NCI-H1417 treated with DMSO at 0.1 percent for 48 hours (cell line): ENCODE measurements at places on chromosomes 3 and 15.

GRCh38 chr3:179558742-179559364 is 3.9 kb upstream of the ACTL6A start:
- DNase-seq = no peak

DNA sequence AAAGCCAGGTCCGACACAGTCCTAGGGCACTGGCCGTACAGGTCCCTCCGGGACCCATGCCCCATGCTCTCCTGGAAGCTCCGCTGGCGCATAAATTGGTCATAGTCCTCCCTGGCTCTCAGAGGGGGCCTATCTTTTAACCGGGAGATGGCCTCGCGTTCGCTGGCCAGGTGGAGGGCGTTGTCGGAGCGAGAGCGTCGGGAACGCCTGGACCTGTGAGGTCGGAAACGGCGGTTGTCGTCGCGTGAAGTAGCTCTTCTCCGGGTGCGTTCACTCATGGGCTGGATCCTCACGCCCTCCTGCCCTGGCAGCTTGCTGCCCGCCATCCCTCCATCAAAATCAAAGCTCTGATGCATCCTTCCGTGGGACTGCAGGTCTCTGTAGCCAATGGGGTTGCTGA is 76.0 kb upstream of the PSMD6 start:
- DNase-seq = no peak

- DNase-seq = no peak
Measured at GRCh38 chr15:90677807-90678790, 39.0 kb upstream of the BLM start.

- peak; percentile 13 for DNase-seq
Measured at GRCh38 chr3:21752749-21753347, 1.8 kb upstream of the ZNF385D start.

DNA sequence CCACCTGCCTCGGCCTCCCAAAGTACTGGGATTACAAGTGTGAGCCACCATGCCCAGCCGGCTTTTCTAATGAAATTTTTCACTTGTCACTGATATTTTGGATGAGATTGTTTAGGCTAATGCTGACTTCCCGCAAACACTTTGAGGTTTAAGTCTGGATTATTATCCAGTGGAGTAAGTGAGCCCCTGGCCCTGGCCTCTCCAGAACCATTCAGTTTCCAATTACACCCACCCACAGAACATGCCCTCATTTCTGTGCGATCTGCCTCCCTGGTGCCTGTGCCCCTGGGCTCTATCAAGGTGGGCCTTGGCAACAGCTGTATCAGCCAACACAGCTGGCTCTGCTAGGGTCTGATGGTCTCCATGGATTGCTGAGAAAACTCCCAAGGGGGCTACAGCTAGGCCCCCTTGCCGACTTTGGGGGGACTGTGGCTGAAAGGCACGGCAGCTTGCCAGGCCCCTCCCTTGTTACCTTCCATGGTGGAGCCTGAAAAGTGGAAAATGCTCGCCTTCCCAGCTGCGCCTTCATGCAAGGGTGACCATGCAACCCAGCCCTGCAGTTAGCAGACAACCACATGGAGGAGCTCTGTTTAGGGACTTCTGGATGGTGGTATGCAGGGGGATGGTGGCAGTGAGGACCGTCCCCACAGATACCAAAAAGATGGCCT is 288.9 kb downstream of the FAM43A start:
- no peak for DNase-seq

DNA sequence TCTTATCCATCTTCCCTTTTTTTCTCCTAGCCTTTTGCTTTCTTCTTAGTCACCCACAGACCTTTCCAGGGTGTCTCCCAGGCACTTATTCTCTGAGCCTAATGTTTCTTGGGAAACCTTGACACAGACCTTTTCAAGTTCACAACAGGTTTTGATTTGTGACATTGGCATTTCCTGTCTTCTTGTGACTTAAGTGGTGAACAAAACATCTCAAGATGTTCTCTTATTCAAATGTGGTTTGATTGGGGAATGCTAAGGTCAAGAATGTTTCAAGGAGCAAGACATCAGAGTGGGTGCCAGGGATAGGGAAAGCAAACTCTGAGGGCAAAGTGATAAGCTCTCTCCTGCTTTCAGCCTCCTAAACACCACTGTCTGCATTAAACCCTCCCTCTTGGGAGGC is 68.2 kb upstream of the GSK3B start:
- DNase-seq = no peak

GRCh38 chr15:41915255-41915994 is 21.6 kb upstream of the SPTBN5 start:
- DNase-seq = no peak

DNA sequence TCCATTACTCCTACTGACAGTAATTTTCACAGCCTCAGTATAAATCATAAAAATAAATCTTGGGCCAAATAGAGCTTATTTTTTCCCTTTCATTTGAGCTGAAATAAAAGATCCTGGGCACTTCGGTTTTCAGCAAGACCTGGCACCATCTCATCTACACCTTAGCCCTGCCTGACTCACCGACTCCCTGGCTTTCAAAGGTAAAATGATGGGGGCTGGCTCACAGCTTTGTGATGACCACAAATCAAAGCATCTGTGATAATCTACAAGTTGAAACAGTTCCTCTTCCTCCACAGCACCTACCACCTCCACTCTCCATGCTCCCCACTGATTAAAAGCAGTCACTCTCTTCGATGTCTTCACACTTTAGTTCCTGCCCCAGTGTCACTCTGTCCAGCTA is 27.6 kb downstream of the DET1 start:
- no peak for DNase-seq

DNA sequence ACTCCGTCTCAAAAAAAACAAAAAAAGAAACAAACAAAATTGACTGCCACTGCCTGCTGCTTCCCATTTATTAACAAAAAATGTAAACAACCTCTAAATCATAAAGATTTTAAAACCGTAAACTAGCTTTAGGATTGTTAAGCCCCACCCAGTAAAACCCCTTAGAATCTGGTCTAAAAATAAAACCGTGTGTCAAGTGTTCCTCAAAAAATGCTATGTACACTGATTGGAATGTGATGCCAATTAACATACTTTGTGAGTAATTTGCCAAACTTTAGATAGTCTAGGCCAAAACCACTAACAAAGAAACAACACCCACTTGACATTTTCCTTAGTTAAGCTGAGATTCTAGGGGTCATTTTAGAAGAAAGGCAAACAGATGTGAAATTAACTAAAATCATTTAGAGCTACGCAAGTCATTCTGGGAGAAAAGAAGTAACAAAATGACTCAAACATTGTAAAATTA is 5.3 kb downstream of the RAF1 start:
- DNase-seq = no peak

DNA sequence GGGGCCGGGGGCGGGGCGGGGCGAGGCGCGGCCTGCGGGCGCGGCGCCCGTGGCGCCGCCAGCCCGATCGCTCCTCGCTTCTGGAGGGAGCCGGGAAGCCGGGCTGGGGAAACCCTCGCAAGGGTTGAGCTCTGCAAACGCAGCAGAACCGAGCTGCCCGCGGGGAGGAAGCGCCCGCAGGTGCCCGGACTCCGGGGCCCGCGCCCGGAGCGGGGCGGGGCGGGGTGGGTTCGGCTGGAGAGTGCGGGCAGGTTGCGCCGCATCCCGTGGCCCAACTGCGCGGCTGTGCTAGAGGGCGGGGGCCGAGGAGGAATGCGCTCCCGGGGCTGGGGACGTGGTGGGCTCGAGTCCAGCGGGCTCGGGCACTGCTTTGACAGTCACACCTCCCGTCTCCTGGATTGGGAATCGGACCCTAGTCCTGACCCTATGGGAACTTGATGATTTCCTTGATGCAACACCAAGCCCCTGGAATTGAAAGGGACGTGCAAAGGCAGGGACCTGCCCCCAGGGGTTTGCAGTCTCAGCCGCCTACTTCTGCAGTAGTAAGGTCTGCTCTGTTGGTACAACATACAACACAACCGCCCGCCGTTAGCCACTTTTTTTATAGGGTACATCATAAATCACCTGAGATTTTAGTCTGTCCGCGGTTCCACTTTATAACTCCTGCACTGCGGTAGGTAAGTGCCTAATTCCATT is 34.3 kb downstream of the ZBTB38 start:
- no peak for DNase-seq

DNA sequence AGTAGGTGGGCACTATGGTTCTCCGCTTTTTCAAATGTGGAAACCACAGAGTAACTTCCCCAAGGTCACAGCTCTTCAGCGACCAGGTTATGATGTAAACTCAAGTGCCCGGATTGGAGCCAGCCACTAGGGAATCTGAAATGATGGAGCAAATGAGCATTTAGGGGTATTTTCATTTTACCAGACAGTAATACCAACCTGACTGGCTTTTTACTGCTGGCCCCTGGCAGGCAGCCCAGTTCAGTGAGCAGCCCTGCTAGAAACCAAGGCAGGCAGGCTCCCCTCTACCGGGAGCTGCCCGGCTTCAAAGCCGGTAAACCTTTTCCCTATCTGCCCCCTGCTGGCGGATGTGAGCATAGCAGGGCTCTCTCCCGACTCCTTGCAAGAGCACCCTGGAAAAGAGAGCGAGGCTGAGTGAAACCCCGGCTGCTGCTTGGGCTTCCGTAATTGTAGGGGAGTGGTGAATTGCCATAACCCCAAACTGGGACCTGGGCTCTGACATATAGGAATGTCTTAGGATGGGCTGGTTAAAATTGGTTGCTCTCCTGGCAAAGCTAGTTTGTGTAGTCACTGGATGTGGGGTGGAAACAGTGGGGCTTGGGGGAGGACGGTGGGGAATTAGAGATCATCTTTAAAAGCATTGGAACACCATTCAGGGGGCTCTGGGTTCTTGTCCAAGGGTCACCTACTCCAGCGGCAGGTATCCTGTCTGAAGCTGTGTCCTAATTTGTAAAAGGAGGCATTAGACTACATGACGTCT is 98.0 kb upstream of the TNFAIP8L3 start:
- DNase-seq = no peak

- no peak for DNase-seq
Measured at GRCh38 chr3:189100866-189101265, 70.9 kb upstream of the TPRG1 start.

DNA sequence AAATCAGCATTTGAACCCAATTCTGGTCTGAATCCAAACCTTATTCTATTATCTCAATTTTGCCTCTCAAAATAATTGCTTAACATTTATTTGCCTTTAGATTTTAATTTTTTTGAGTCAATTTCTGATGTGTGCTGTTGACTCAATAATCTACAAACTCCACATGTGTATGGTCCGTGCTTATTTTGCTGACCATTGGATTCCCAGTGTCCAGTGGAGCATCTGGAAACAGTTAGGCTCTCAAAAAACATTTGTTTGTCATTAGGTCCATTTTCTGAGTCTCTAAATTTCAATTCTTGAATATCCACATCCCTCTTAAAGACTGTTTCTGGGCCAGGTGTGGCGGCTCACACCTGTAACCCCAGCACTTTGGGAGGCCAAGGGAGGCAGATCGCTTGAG is 19.2 kb upstream of the MYZAP start:
- DNase-seq = no peak

DNA sequence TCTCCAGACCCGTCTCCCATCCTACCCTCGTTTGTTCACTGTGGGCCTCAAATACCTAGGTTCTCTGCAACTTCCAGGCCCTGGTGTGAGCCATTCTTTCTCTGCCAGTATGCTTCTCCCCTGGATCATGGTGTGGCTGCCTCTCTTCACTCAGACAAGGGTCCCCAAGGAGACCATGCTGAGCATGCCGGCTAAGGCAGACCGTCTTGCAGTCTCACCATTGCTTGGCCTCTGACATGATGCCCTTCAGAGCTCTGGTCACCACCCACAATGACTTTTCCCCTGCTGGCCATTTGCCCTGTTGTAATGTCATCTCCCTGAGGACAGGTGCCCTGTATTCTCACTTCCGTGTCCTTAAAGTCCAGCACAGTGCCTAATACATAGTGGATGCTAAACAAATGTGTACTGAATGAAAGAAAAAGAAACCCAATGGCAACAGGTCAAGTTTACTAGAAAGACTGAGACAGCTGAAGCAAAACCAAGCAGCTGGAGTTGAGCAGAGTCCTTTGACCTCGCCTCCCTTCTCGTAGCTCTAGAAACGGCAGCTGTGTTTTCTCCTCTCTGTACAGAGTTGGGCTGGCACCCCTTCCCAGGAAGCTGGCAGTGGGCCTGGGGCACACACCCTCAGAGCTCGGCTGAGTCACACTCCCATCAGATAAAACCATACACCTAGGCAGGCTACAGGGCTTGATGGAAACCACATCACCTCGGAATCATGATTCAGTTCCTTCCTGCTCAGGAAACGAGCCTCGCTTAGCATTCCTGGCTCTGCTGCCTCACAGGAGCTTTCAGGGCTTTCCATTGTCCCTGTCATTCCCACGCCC is 8.6 kb downstream of the TLR9 start:
- DNase-seq = no peak

- DNase-seq = no peak
Measured at GRCh38 chr15:91118817-91119590, 18.9 kb downstream of the SV2B start.

GRCh38 chr3:97684490-97684889 is 80.1 kb upstream of the ARL6 start:
- no peak for DNase-seq

GRCh38 chr3:75140904-75141615 is 523.1 kb upstream of the FRG2C start:
- DNase-seq = no peak

DNA sequence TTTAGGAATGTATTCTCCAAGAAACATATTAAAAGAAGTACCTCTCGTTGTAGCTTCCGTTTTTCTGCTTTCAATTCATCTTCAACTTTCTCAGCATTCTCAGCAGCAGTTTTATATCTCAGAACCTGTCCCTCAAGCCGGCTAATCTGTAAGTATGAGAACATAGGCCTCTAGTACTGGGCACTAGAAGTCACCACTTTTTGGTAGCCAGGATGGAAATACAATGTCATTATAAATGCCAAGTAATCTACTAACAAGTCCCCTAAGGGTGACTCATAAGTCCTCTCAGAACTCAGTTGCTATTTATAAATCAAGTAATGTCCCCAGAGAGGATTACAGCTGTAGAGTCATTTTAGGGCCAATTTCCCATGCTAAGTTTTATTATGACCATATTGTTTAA is 61.1 kb downstream of the MLH1 start:
- DNase-seq = no peak

DNA sequence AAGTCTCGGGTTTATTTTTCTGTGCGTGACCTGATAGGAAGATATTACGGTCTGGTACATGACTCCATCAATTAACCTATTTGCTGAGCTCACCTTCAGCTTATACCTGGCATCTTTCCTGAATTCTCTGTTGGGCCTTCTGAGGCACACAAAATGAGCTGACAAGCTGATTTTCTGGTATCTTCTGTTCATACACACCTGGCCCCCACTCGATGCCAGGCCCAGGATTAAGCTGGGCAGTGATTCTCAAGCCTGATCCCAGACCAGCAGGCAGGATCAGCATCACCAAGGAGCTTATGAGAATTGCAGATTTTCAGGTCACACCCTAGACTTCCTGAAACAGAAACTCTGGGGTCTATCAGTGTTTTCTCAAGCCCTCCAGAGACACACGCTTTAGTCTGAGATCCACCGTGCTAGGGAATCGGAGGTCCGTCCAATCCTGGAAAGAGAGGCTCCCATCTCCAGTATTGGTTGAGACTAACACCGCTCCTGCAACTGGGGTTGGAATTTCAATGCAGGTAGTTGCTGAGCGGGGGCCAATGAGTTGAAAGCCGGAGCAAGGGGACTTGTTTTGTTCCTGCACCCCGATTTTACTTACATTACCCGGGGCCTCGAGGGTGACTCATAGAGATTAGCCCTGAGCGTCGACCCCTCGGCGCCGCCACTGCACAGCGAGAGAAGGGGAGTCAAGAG is 636 bp upstream of the EIF1B start:
- no peak for DNase-seq

- no peak for DNase-seq
Measured at GRCh38 chr15:71136793-71137518, 21.7 kb downstream of the THSD4 start.

- DNase-seq = no peak
Measured at GRCh38 chr3:1275495-1275894, 182.7 kb downstream of the CNTN6 start.
